ENCODE measurements at places on chromosomes 13 and 19.

DNA sequence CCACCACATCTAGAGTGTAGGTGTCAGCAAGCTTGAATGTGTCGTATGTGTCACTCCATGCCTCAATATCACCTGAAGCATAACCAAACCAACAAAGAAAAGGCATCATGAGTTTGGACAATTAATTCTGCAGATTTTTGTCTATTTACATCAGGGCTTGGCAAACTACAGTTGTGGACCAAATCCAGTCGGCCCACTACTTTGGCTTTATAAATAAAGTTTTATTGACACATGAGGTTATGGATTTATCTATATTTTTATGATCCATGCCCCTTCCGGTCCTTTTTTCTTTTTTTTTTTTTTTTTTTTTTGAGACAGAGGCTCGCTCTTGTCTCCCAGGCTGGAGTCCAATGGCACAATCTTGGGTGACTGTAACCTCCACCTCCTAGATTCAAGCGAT is 9.2 kb upstream of the CABP5 start:
- DNase-seq = no peak

DNA sequence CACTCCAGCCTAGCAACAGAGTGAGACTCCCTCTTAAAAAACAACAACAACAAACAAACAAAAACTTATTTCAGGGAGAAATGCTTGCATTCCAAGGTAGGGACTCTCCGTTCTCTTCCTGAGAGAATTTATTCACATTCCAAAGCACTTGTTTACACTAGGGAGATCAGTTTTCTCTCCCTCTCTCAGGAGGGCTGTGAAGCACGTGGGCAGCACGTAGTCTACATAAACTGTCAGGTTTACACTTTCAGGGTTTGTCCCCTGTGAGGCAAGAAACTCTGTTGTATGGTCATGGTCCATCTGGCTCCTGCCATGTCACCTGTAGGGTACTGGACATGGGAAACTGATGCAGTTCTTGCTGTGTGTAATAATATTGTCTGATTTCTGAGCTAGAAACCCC is 31.6 kb downstream of the WDR87 start:
- peak; percentile 7 for DNase-seq

DNA sequence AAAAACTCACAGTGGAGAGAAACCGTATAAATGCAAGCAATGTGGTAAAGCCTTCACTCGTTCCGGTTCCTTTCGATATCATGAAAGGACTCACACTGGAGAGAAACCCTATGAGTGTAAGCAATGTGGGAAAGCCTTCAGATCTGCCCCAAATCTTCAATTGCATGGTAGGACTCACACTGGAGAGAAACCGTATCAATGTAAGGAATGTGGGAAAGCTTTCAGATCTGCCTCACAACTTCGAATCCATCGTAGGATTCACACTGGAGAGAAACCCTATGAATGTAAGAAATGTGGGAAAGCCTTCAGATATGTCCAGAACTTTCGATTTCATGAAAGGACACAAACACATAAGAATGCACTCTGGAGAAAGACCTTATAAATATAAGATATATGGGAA is 19.4 kb upstream of the ZNF69 start:
- no peak for DNase-seq

GRCh38 chr19:51022526-51022925 is 3.0 kb upstream of the KLK10 start:
- no peak for DNase-seq

GRCh38 chr19:44212866-44213346 is 574 bp downstream of the ZNF227 start:
- DNase-seq = no peak

DNA sequence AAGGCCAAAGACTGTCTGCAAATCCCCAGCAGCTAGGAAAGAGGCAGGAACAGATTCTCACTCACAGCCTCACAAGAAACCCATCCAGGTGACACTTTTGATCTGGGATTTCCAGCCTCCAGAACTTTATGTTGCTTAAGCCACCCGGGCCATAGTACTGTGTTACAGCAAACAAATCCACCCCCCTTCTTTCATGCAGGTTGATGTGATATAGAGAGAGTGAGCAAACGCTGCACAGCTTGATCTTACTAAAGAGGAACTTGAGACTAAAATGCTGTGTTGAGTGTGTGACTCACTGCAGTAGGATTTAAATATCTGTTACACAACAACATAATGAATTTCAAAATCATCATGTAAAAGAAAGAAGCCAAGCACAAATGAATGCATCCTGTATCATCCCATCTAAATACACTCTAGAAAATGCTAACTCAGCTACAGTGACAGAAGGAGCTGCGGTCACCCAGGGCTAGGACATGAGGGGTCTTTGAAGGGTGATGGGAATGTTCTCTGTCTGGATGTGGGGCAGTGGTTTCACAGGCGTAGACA is 32.2 kb downstream of the RCBTB2 start:
- DNase-seq = no peak

DNA sequence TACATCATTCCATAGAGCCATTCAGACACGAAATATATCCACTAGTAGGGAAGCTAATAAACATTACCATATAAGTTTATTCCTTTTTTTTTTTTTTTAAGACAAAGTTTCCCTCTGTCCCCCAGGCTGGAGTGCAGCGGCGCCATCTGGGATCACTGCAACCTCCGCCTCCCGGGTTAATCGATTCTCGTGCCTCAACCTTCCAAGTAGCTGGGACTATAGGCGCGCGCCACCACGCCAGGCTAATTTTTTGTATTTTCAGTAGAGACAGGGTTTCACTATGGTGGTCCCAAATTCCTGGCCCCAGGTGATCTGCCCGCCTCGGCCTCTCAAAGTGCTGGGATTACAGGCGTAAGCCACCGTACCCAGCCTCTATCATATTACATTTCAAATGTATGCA is 612 bp upstream of the ZNF154 start:
- no peak for DNase-seq

DNA sequence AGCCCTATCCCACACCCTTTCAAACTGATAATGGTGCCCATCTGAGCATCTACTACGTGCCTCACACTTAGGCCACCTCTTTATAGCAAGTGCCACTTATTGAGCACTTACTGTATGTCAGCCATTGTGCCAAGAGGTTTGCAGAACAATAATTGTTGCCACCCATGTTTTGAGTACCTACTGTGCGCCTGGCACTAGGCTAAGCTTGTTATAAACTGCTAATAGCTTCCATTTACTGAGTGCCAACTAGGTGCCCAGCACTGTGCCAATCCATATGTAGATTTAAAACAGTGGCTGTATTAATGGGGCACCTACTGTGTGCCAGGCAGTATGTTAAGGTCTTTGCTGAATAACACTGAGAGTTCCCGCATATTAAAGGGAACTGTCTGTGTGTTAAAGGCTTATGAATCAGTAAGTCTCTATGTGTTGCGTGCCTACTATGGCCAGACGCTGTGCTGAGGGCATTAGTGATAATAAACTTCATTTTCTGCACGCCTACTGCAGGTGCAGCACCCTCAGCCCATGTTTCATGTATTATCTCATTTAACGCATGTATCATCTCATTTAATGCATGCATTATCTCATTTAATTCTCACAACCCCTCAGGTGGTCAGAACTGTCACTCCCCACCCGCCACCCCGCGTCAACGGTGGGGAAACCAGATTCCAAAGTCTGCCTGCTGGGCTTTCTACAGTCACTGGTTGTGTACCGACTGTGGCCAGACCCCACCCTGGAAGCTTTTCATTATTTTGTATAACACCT is 105.0 kb downstream of the PTPRS start:
- DNase-seq = no peak

- DNase-seq = no peak
Measured at GRCh38 chr19:2811221-2811722, 8.4 kb upstream of the ZNF554 start.

GRCh38 chr13:99067159-99067985 is 89.5 kb upstream of the DOCK9 start:
- DNase-seq = peak; percentile 34

GRCh38 chr13:88217372-88217771 is 546.2 kb downstream of the SLITRK5 start:
- peak; percentile 60 for DNase-seq

DNA sequence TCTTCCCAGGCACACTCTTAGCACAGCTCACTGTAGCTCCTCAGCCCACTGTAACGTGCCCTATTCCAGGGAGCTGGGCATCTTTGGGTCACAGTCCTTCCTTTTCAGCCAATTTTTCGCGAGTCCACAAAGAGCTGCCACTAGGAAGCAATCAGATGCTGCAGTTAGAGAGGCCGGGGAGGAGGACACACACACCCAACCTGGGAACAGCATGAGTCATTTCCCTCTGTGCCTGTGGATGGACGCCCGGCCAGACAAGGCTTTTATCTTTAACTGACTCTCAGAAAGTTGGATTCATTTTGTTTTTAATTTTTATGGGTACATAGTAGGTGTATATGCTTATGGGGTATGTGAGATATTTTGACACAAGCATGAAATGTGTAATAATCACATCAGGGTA is 918.6 kb downstream of the UQCRFS1 start:
- DNase-seq = peak; percentile 20

GRCh38 chr13:95030821-95031343 is 270.4 kb downstream of the ABCC4 start:
- DNase-seq = no peak

DNA sequence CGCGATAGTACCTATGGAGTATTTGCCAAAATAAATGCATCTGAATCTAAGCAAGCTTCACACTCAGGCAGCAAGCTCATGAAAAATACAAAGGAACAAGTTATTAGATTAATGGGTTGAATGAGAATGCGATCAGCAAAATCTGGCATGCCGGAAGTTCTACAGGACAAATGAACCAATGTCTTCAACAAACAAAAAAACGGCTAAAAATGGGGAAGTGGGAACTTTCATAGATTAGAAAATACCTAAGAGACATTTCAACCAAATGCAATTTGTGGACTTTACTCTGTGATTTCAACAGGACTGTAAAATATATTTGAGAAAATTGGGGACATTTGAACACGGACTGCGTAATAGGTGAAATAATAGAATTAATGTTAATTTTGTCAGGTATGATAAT is 22.4 kb upstream of the RNASEH2B start:
- DNase-seq = no peak

GRCh38 chr13:56893843-56894242 is 246.9 kb upstream of the PRR20A start:
- no peak for DNase-seq

DNA sequence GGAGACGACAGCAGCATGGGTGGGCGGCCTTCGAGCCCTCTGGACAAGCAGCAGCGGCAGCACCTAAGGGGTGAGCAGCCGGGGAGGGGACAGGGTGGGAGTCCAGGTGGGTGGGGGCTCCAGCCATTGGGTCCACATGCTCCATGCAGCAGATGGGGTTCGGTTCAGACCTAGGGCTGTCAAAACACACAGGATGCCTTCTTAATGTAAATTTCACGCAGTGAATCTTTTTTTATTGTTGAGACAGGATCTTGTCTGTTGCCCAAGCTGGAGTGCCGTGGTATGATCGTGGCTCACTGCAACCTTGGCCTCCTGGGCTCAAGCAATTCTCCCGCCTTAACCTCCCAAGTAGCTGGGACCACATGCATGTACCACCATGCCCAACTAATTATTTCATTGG is 15.9 kb downstream of the PGLS start:
- no peak for DNase-seq

GRCh38 chr13:51180853-51181511 is 41.2 kb upstream of the FAM124A start:
- DNase-seq = no peak

- DNase-seq = no peak
Measured at GRCh38 chr19:33238481-33239149, 13.0 kb upstream of the SLC7A10 start.

- no peak for DNase-seq
Measured at GRCh38 chr19:6018786-6019185, 40.8 kb upstream of the RANBP3 start.

GRCh38 chr19:29660835-29661234 is 4.4 kb upstream of the PLEKHF1 start:
- DNase-seq = no peak

DNA sequence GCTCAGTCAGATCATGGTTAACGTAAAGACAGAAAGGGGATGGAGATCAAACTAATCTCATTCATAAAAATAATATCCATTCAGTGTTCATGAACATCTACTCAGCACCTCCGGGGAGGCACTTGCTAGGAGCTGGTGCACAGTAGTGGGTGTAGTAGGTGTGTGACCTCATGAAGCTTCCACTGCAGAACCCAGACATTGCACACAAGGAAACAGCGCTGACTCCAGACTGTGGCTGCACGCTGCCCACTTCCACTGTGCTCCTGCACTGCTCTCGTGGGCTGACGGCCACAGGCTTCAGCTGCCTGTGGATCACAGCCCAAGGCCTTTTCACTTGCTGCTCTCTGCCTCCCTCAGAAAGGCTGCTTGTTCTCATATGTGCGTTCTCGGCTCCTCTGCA is 214.4 kb upstream of the ZNF507 start:
- DNase-seq = no peak

DNA sequence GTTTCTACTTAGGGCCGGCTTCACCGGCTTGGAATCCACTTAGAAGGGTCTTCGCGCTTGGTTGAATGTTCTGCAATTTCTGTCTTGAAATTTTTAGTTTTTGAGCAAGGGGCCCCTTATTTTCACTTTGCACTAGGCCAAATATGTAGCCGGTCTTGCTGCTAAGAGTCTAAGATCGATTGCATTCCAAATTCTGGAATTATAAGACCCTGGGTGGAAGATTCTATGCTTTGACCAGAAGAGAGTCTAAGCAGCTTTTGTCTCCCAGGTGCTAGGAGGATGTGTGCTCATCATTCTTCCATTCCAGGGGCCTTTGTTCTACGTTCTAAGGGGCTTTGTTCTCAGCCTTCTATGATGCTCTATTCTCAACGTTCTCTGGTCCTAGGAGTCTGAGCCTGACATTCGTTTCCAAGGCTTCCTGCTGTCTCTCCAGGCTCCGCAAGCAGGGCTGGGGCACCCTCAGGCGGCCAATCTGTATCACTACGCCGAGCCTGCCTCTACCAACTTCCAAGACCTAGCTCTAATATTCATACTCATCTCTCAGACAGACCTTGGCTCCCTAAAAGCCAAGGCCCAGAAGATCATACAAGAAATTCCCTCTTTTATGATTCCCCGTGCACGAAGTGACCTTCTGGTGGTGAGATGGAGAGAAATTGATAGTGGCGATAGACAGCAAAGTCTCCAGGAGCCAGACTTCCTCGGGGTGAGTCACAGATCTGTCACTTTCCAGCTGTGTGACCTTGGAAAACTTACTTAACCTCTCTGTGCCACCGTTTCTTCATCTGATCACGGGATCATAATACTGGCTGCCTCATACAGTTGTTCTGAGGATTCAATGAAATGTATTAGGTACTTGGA is 982 bp upstream of the DACT3 start:
- peak; percentile 74 for DNase-seq

- no peak for DNase-seq
Measured at GRCh38 chr19:45883881-45884681, 1.9 kb downstream of the IRF2BP1 start.

DNA sequence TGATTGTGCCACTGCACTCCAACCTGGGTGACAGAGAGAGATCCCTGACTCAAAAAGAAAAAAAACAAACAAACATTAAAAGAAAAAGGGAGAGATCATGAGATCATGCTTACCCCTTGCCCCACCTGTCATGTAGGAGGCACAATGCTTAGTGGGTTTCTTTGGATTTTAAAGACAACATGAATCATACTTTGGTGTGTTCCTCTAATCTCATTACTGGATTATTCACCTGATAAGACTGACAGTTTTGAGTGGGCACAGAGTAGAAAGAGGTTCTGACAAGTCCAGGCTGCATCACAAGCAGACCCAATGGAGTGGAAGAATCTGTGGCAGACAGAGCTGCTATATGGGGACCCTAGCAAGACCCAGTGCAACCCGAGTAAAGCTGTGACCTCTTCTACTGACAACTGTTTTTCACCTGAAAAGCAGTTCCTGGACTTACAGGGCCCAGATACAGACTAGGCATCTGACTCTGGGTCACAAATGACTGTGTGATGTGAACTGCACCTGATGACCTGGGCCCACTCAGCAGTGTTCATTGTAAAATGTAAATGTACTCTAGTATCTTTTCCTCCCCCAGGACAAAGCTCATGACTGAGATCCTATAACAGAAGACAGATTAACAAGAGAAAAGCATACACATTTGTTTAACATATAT is 28.9 kb upstream of the USP12 start:
- no peak for DNase-seq

Measured in Caki2 (cell line).